ENCODE measurements at places on chromosomes 5 and 9.

- DNase-seq: peak; percentile 24
These were observed 1.5 kb downstream of the COL27A1 start for GRCh38 chr9:114156657-114157421.

DNA sequence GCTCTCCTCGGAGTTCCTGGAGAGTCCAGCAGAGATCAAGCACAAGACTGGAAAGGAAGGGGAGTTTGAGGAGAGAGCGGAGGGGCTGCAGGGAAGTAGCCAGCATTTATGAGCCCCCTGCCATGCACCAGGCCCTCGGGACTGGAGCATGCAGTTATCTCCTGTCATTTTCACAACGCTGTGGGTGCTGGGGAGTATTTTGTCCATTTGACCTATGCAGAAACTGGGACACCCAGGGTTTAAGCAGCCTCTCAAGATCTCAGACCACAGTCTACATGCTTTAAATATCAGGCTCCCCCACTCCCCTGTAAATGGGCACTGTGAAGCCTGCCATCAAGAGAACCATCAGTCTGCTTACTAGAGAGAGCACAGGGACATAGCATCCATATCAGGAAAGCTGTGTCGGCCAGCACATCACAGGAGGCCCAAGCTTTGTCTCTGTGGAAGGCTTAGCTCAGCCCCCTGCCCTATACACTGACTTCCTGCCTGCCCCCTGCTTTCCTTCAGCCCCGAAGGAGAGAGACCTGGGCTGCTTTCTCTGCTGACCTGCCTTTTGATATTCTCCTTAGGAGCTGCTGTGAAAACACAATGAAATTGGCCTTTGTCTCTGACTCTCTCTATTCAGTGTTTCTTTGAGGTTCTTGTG is 7.3 kb downstream of the FOXI1 start:
- no peak for DNase-seq

DNA sequence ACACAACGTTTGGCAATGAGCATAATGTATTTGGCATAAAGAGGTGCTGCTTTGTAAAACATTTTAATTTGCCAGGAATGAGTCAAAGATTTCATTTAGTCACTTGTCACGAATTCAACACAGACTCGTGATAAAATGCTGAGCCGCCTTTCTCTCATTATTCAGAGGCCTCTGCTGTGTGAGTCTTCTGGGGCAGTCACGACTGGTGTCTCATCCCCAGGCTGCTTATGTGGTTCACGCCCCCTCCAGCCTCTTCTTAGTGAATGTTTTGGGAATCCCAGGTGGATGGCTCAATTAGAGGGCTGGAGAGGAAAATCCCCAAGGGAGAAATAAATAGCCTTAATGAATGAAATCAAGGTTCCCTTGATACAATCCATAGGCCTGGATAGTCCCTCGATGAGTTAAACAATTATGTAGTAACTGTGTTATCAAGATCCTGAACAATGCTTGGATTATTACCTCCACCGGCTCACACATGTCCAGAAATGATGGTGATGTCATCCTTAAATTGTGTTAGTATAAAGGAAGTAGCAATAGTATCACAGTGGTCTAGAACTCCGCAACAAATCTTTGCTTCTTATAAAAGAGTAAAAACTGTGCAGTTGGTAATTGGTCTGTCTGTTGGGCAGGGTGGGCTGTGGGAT is 192.1 kb upstream of the ADAMTS16 start:
- no peak for DNase-seq

GRCh38 chr5:55415071-55415470 is 107.3 kb downstream of the MTREX start:
- DNase-seq: no peak

DNA sequence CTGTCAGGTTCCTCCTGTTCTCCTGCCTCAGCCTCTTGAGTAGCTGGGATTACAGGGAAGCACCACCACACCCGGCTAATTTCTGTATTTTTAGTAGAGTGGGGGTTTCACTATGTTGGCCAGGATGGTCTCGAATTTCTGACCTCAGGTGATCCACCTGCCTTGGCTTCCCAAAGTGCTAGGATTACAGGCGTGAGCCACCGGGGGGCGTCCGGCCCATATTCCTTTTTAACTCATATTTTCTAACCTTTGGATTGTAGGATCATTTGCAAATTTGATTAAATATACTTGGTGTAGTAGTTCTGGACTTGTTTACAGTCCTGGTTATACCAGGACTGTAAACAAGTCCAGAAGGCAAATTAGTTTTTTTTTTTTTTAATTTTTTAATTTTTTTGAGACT is 4.3 kb downstream of the TCERG1 start:
- no peak for DNase-seq

- no peak for DNase-seq
These were observed 27.1 kb upstream of the ARL15 start for GRCh38 chr5:54337523-54337922.

DNA sequence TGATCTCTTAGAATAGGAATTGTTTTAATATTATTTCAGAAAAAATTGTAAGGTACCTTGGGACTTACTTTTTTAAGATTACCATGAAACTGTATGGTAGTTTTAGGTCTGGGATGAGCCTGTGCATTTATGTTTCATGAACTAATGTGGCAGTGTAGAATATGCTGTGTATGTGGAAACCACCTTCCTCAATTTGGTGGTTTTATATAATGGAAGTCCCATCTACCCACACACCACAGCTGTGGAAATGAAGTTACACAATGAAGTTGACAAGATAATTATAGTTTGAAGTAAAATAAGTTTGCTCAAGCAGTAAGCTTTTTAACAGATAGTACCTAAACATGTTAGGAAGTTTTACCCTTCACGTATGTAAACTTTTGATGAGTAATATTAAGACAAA is 24.4 kb downstream of the WDR36 start:
- no peak for DNase-seq

Measured in stimulated activated CD8-positive, alpha-beta memory T cell treated with anti-CD3 and anti-CD28 coated beads, Interleukin-4, amount 100 ng/mL, for 4 hours (primary cell).